Activated T-helper 17 cell treated with anti-CD3 and anti-CD28 coated beads, Interleukin-2, amount 50 U/mL, for 72 hours (primary cell): ENCODE measurements at places on chromosomes 7 and 10. TPM values are rescaled to one million over a fixed set of nuclear protein-coding genes. Genes with fewer than 3 reads are reported as not detected.

The MPP7 gene
- 5.8 TPM for total RNA-seq

- H3K27me3 ChIP-seq, result no peaks in the 10 kb centered on the region
- H3K4me1 ChIP-seq, result no peaks in the 10 kb centered on the region
- no peak for ATAC-seq
Measured at GRCh38 chr10:30915146-30915545, 116.5 kb downstream of the ZNF438 start.

The LRRTM3 gene
- total RNA-seq, result not detected

DNA sequence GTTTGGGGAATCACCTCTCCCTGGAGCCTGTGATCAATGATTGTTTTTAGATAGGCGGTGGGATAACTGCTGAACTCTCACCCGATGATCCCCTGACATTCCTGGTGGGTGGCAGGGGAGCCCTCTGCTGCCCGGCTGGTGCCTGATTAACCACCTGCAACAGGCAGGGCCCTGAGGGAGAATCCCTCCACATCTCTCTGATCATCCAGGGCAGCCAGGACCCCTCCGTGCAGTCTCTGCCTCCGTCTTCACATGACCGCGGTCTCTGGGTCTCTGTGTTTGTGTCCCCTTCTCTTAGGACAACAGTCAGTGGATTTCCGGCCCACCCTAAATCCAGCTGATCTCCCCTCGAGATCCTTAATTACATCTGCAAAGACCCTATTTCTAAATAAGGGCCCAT is 17.4 kb downstream of the CALML5 start:
- no peaks in the 10 kb centered on the region for H3K27me3 ChIP-seq
- no peak overlapping the region for H3K4me3 ChIP-seq
- no peak overlapping the region for H3K27ac ChIP-seq
- no peaks in the 10 kb centered on the region for H3K4me1 ChIP-seq

DNA sequence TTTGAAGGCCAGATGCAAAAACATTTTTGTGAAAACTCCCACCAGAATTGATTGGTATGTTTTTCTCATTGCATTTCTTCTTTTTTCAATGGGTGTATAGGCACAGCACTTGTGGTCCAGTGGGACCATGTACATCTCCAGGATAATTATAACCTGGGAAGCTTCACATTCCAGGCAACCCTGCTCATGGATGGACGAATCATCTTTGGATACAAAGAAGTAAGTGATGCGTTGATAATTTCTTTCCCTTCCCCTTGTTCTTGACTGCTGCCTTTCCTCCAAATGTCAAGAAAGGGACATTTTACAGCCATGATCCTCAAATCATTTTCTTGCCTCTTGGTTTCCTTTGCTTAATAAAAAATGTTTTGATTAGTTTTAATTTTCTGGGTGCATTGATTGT is 331.5 kb downstream of the PLXDC2 start:
- no peaks in the 10 kb centered on the region for H3K4me1 ChIP-seq
- H3K27ac ChIP-seq, result no peak overlapping the region
- no peaks in the 10 kb centered on the region for H3K27me3 ChIP-seq

The ZNF775 gene
- total RNA-seq, result 2.5 TPM

The HABP2 gene
- total RNA-seq, result not detected

GRCh38 chr10:80501381-80501912 is 36.3 kb upstream of the SH2D4B start:
- H3K36me3 ChIP-seq, result peaks cover 52% of the 10 kb centered on the region
- H3K4me1 ChIP-seq, result peaks cover 76% of the 10 kb centered on the region
- peak overlapping the region; percentile 80 for H3K4me3 ChIP-seq

DNA sequence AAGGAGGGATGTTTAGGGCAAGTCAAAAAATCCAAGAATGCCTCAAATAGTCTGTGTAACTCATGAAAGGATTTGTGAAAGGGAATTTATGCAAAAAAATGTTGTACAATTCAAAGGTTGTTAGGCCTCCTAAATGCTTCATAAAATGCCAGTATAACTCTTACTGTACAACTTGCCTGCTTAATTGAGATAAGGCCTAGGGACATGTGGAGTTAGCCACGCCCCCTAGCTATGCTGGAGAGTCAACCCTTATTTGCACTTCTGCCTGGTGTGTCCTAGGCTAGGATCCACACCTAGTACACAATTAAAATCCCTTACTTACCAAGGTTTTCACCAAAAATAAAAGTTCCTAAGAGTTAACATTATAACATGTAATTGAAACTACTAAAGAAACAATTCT is 77.2 kb downstream of the ZNF680 start:
- no peak overlapping the region for H3K27ac ChIP-seq
- ATAC-seq, result no peak
- H3K27me3 ChIP-seq, result no peaks in the 10 kb centered on the region
- H3K4me1 ChIP-seq, result no peaks in the 10 kb centered on the region
- peaks cover 4% of the 10 kb centered on the region for H3K36me3 ChIP-seq
- H3K4me3 ChIP-seq, result no peak overlapping the region

DNA sequence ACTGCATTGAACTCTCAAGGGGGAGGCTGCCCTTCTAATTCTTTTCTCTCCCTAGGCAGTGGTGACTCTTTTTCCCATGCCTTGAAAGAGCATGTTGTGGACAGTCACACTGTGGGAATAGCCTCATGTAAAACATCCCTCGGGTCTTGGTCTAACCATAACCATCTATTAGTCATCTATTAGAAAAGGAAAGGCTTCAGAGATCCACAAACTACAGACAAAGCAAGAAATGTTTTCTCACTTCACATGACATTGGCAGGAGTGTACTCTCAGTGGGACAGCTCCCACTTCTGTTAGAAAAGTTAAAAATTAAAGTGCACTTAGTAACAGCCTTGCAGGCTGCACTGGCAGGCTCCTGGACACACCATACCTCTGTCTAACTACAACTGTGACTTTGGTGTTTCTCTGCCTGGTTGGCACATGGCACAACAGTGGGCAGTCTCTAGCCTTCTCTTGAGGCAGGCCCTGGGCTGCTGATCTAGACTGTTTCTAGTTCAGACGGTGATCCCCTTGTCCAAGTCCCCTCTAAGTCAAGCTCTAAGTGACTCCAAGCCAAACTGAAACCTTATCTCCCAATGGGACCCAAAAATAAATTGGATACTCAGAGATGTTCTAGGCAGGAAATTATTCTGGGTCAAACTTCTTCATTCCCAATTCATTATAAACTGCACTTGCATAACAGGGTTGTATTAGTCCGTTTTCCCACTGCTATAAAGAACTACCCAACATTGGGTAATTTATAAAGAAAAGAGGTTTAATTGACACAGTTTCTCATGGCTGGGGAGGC is 57.9 kb upstream of the ITGB1 start:
- no peak overlapping the region for H3K4me3 ChIP-seq
- no peaks in the 10 kb centered on the region for H3K36me3 ChIP-seq
- no peaks in the 10 kb centered on the region for H3K4me1 ChIP-seq
- no peak for ATAC-seq
- H3K27ac ChIP-seq, result no peak overlapping the region

The NPY4R2 gene
- not detected for total RNA-seq

DNA sequence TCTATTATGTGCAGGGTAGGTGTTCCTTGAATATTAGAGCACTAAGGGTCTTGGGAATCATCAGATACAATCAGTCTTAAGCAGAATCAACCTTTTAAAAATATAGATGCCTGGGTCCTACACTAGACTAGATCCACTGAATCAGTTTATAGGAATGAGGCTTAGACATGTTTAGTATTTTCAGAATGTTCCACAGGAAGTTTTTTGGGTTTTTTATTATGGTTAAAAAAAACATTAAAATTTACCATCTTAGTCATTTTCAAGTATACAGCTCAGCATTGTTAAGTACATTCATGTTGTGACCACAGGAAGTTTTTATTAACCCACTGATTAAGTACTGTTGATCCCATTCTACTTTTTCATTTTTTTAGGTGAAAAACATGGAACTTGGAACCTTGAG is 135.7 kb downstream of the LCOR start:
- no peak overlapping the region for H3K27ac ChIP-seq
- no peak overlapping the region for H3K4me3 ChIP-seq
- H3K27me3 ChIP-seq, result no peaks in the 10 kb centered on the region
- ATAC-seq, result no peak
- H3K36me3 ChIP-seq, result no peaks in the 10 kb centered on the region
- H3K4me1 ChIP-seq, result no peaks in the 10 kb centered on the region

DNA sequence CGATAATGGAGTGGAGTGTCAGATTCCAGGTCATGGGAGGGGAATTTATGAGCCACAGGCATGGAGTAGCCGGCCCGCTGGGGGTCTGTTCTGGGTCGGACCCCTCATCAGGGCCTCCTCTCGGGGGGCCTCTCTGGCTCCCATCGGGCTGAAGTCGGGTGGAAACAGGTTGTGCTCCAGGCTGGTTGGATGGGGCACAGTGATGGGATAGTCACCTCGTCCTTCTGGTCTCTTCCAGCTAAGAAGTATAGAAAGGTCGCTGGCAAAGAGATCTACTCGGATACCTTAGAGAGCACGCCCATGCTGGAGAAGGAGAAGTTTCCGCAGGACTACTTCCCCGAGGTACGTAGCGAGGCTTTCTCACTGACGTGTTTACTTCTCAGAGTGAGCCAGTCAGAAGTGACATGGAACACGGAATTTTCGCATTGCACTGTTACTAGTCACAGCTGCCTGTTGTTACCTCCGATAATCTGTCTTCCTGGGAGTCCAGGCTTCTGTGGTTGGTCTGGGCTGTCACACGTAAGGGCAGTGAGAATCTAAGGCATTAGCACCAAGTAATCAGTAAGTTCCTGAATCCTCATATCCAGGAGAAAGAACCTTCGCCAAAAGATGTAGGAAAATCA is 88.3 kb downstream of the NKX6-2 start:
- H3K36me3 ChIP-seq, result peaks cover 6% of the 10 kb centered on the region
- H3K27ac ChIP-seq, result no peak overlapping the region
- no peak for ATAC-seq
- no peaks in the 10 kb centered on the region for H3K4me1 ChIP-seq
- H3K27me3 ChIP-seq, result no peaks in the 10 kb centered on the region
